Cerebellar nuclear complex (tissue), 1 donor: ENCODE measurements at places on chromosomes 6 and 20.

GRCh38 chr6:109458774-109459531 is 3.4 kb upstream of the MICAL1 start:
- DNase-seq: no peak

GRCh38 chr6:157092736-157093135 is 230.6 kb downstream of the TMEM242 start:
- no peak for DNase-seq

- DNase-seq: no peak
Observed at GRCh38 chr6:2562721-2563451, 187.8 kb downstream of the MYLK4 start.

DNA sequence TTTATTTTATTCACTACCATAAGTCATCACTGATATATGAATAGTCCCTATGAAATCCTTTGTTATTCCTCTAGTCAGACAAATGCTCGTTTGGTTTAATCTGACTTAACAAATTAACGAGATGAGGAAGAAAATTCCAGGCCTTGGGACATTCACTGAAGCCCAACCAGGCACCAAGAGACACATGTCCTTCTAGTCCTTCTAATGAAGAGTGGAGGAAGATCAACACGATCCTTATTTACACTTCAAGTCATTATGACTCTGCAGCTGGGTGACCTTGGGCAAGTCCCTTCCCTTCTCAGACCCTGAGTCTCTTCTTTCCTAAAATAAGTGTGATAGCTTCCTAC is 117.5 kb downstream of the CEBPB start:
- DNase-seq: no peak

- DNase-seq: no peak
Observed at GRCh38 chr6:136720045-136720770, 72.1 kb downstream of the MAP3K5 start.

- DNase-seq: no peak
Observed at GRCh38 chr6:119197271-119197670, 118.8 kb upstream of the FAM184A start.

DNA sequence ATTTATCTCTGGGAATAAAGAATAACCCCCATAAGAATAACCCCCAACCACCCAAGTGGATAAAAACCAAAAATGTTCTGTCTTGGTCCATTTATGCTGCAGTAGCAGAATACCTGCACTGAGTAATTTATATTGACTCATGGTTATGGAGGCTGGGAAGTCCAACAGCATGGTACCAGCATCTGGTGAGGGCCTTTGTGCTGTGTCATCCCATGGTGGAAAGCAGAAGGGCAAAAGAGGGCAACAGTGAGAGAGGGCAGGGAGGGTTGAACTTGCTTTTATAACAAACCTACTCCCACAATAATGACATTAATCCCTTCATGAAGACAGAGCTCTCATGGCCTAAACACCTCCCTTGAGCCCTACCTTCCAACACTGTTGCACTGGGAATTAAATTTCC is 133.7 kb downstream of the ERMARD start:
- no peak for DNase-seq
